ENCODE measurements at places on chromosomes 12 and 14.
A peak's percentile ranks its signal among the peaks of the same experiment; 100 is the strongest.

- DNase-seq: no peak
Measured at GRCh38 chr14:94474581-94475031, 1.4 kb downstream of the SERPINA9 start.

DNA sequence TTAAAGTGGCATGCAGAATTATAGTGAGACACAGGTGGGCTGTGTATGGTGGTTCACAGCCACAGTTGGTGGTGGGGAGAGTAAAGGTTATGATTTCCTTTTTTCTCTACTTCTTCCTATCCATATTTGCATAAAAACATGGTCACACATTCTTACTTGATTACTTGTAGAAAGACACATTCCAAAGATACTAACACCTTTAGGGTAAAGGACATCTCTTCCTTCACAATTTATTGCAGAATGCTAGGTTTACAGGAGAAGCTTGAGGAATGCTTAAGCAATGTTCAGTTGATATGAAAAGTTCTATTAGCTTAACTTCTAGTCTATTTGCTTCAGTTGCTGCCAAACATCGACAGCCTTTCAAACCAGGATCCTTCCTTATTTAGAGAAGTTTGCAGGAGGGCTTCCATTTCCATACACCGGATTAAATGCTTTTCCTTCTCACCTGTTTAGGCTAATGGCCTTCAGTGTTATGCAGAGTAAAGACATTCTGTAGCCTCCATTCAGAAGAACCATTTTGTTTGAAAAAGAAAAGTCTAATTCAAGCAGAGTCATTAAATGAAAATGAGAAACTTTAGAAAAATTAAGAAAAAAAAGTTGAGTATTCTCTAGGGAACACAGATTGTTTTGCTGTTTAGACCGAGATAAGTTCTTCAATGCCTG, 2.6 kb upstream of the PHC1 start:
- no peak for DNase-seq

- no peak for DNase-seq
Measured at GRCh38 chr12:39006286-39006685, 100.9 kb upstream of the CPNE8 start.

DNA sequence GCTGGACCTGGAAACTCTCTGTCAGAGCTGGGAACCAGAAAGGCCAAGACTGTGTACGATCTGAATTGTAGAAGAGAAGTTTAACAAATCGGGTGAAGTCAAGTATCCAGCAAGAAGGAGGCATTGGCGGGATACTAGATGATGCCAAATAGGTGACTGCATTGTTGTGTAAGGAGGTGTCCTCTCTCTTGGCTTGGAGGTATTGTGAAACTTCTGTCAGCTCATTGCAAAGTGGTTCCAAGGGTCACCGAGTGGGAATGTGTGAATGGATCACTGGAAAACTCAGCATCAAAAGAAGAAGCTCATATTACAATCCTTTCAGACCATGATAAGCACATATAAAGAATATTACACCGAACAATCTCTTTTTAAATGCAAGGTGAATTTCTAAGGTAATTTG, 11.7 kb downstream of the NAV3 start:
- no peak for DNase-seq

- DNase-seq: no peak
Measured at GRCh38 chr12:63964301-63964700, 119.8 kb downstream of the SRGAP1 start.

- DNase-seq: no peak
Measured at GRCh38 chr12:113416091-113416754, 6.0 kb upstream of the SDSL start.

- DNase-seq: no peak
Measured at GRCh38 chr14:50350975-50351374, 38.9 kb downstream of the DMAC2L start.

DNA sequence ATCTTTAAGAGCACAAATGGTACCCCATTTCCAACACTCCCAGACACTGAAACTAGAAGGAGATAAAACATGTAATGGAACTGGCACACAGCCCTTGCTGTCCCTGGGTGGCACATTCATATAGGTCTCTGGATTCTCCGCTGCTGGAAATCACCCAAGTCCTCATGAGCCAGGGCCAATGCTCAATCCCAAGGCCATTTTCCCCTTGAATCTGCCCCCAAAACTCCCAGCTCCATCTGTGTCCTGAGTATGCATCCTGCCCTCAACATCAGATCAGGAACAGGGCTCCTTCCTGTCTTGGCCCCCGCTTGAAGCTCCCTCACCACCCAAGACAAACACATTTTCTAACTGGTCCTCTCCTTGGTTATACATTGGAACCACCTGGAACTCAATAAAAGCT, 24.6 kb downstream of the KRT76 start:
- no peak for DNase-seq

GRCh38 chr12:1804545-1805332, 15.6 kb upstream of the LRTM2 start:
- peak; percentile 92 for DNase-seq

DNA sequence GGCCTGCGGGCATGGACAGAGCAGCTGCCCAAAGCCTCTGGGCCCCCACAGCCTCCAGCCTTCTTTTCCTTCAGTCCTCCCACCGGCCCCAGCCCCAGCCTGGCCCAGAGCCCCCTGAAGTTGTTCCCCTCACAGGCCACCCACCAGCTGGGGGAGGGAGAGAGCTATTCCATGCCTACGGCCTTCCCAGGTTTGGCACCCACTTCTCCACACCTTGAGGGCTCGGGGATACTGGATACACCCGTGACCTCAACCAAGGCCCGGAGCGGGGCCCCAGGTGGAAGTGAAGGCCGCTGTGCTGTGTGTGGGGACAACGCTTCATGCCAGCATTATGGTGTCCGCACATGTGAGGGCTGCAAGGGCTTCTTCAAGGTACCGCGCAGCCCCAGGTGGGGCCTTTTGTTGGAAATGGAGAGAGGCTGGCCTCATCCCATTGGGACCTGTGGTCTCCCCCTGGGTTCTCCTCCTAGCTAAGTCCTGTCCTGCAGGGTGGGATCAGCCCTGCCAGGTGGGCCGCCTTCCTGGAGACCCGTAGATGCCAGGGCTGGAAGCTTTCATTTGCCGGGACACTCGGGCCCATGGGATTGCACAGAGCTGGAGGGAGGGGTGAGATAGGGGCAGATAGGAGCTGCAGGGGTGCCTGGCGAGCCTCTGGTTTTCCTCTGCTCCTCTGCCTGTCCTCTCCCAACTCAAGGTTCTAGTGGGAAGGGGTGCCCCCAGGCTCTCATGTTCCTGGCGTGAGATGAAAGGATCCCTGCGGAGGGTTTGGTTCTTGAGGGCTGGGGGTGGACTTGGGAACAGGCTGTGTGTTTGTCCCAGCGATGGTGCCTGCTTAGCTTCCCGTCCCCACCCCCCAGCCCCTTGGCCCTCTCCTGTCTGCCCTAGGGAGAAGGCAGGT, 3.8 kb downstream of the NR4A1 start:
- DNase-seq: no peak

DNA sequence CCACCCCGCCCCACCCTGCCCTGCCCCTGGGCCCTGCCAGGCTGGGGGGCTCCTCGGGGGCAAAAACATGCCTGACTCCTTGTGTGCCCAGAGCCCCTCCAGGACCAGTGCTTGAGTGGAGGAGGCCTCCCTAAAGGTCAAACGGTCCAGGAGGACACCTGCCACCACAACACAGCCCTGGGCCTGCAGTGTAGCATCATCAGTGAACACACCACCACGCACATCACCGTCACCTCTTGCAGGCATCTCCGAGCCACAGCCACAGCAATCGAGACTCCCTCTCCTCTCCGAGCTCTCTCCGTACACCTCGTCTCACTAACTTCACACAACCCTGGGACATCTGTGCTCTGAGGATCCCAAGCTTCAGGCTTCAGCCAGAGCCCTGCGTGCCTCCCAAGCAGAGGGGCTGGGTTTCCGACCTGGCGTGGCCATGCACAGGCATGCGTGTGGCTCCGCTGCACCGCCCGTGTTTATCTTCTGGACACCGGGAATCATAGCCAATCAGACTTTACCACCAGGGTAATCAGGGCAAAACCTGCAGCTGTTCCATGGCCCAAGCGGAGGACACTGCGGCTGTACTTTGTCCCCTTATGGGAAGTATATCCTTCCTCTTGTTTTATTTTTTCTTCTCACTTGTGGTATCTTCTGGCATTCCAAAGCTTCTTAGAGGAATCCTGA, 6.2 kb upstream of the DIO3 start:
- DNase-seq: no peak

- DNase-seq: no peak
Measured at GRCh38 chr12:2138871-2139308, 86.1 kb downstream of the CACNA1C start.

GRCh38 chr12:89451841-89452251, 72.8 kb downstream of the GALNT4 start:
- no peak for DNase-seq

- peak; percentile 32 for DNase-seq
Measured at GRCh38 chr12:122028165-122028904, 6.7 kb downstream of the BCL7A start.

- no peak for DNase-seq
Measured at GRCh38 chr14:65922142-65922541, 509.6 kb downstream of the FUT8 start.

- DNase-seq: no peak
Measured at GRCh38 chr14:50403419-50403818, 6.7 kb upstream of the CDKL1 start.

GRCh38 chr14:26454105-26454504, 143.7 kb downstream of the NOVA1 start:
- no peak for DNase-seq

DNA sequence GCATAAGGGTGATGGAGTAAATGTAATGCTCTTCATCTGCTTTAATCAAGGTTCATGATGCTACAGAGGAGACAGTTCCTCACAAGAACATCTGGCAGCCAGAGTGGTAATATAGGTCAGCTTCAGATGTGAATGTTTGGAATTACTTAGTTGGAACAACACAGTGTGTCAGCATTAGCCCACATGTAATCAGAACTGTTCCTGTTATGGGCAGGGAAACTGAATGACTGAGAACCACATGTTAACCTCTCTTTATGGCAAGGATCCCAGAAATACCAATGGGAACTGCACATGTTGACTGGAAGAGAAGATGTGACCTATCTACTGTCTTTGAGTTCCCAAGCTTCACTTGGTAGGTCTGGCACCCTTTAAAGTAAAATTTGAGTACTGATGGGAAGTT, 390.1 kb upstream of the PDE3A start:
- DNase-seq: no peak

GRCh38 chr12:102407776-102408486, 72.4 kb downstream of the IGF1 start:
- DNase-seq: no peak

DNA sequence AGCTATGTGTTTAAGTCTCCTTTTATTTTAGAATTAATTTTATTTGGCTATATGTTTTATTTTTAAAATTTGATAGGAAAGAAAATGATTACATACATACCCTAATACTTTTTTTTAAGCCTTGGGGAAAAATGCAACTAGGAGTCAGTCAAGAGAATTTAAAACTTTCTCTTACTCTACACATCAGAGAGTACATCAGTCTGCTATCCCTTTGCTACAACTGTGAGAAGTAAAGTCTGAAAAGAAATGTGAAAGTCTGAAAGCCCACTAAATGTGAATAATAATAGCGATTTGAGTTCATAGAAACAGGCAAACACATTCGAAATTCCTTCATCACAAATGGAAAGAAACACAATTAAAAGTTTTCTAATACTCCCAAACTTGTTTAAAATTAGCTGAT, 95.0 kb downstream of the PTPRQ start:
- DNase-seq: no peak

DNA sequence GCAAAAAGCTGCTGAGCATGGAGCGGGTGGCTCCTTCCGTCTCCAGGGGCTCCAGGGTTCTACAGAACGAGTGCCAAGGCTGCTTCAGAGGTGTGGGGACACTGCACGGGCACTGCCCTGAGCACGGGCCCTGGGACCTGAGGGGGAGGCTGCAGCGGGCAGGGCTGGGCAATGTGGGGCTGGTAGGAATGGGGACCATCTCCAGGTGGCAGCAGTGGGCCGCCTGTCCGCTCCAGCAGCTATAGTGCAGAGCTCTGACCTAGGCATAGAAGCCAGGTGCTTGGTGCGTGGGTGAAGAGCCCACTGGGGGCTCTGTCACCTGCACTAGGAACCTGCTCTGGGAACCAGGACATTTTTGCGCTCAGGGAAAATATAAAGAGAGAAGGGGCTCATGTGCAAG, 22.3 kb downstream of the HDAC7 start:
- DNase-seq: no peak

DNA sequence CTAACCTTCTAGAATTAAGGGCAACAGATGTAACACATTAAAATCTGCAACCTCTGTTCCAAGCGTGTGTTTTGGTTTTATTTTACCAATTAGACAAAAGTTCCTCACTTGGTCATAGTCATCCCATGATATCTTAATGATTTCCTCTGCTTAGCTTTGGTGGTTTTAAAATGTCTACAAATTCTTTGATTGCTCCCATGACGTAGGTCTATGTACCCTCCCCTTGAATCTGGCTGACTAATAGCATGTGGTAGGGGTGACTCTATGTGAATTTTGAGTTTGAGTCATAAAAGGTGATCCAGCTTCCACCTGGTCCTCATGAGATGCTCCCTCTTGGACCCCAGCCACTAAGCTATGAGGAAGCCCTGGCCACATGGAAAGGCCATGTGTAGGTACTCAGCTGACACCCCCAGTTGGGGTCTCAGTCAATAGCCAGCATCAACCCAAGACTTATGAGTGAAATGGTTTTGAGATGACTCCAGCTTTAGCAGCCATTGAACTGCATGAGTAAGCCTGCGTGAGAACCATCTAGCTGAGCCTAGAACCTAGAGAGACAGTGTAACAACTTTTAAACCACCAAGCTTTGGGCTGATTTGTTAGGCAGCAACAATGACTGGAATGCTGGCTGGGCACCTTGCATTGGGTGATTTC, 247.1 kb downstream of the MSRB3 start:
- no peak for DNase-seq

DNA sequence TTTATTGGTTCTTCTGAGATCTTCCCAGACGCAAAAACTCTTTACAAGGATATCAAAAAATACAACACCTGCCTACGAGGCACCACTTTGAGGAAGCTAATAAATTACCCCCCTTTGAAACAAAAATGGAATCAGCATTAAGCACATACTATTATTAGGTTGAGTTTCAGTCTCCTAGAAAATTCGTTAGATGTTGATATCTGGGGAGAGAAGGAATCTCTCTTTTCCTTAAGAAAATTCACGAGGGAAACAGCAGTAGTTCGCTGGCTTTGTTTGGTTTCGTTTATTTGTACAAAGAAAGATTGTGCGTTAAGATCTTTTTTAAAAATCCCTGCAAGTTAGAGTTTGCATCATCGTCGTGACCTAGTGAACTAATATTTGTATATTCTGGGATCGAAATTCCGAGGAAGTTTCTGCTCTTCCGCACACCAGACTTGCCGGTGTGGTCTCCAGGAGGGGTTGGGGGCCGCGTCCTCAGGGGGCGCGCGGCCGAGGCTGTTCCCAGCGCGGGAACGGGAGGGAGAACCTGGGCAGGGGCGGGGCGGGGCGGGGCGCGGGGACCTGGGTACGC, 12.1 kb downstream of the NKX2-1 start:
- no peak for DNase-seq
